IgD-negative memory B cell (primary cell): ENCODE measurements at places on chromosomes 12 and 14. TPM values are rescaled to one million over a fixed set of nuclear protein-coding genes. Genes with fewer than 3 reads are reported as not detected.

LALBA gene
- polyA plus RNA-seq = not detected

KCNC2 gene
- not detected for polyA plus RNA-seq

PRB3 gene
- not detected for polyA plus RNA-seq

IFT43 gene
- 13.2 TPM for polyA plus RNA-seq

HEATR5A gene
- 10.2 TPM for polyA plus RNA-seq

P2RX7 gene
- 3.8 TPM for polyA plus RNA-seq

MMP19 gene
- not detected for polyA plus RNA-seq

BATF gene
- polyA plus RNA-seq = 21.9 TPM

CARMIL3 gene
- polyA plus RNA-seq = 0.35 TPM

PIANP gene
- polyA plus RNA-seq = not detected

OVCH1 gene
- not detected for polyA plus RNA-seq

ADCK1 gene
- polyA plus RNA-seq = 3.5 TPM

BTBD6 gene
- 2.3 TPM for polyA plus RNA-seq

SRGAP1 gene
- polyA plus RNA-seq = not detected

RIN3 gene
- 29.4 TPM for polyA plus RNA-seq

BHLHE41 gene
- polyA plus RNA-seq = 19.0 TPM

GPRC5D gene
- 1.4 TPM for polyA plus RNA-seq

PAPOLA gene
- polyA plus RNA-seq = 95.1 TPM
